ENCODE measurements at places on chromosomes 3 and 15.

DNA sequence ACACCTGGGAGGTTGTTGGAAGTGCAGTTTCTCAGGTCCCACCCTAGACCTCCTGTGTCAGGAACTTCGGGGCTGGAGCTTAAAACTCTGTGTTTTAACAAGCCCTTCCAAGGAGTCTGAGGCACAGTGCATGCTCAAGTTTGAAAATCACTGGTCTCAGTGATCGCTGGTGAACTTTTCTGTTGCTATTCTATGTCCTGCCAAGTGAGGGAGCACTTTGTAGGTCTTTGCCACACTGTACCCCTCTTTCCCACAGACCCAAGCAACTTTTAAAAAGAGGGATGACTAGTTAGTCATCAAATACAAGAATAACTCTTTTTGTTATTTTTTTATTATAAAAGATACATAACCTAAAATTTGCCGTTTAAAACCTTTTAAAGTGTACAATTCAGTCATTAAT lies 133.7 kb downstream of the AGBL1 start:
- DNase-seq, result no peak

DNA sequence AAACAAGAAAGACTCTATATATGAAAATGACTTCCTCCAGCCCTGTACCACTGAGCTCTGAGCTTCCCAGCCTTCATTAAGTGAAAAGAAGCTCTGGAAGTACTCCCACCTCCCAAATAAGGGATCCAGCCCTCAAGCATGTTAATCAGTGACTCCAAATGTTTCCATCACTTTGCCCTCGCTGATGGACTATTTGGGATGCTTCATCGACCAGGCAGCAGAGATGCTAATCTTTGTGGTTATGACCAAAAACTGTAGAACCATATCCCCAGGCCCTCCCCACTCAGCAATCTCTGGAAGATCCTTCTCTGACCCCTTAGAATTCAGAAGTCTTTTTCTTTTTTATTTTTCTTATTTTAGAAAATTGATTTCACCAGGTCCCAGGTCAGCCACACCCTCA lies 2.3 kb upstream of the CTDSPL start:
- no peak for DNase-seq

DNA sequence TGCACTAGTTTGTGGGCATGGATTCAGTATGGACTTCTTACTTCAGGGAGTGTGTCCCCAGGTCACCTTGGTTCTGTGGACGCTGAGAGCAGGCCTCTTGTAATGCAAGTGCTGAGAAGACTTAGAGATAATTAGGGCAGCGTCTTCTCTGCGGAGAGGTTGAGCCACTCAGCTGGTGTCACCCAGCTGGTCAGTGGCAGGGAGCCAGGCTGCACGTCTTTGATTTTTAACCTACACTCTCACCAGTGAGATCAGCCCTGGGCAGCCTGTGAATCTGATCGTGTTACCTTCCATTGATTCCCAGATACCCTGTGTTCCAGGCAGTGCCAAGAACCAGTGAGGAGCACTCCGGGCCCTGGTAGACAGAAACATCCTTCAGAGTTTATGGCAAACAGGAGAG lies 92.6 kb downstream of the SLCO3A1 start:
- DNase-seq, result no peak

DNA sequence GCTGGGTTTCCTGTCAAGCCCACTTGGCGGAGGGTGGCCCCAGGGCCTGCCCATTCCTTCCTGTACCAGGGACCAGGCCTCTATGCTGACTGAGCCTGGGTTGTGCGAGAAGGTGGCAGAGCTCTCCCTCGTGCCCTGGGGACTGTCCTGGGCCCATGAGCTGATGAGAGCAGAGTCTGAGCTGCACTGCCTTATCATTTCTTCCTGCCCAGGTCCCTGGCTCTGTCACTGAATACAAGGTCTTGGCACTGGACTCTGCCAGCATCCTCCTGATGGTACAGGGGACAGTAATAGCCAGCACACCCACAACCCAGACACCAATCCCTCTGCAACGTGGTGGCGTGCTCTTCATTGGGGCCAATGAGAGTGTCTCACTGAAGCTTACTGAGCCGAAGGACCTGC lies 7.5 kb downstream of the MPI start:
- no peak for DNase-seq

DNA sequence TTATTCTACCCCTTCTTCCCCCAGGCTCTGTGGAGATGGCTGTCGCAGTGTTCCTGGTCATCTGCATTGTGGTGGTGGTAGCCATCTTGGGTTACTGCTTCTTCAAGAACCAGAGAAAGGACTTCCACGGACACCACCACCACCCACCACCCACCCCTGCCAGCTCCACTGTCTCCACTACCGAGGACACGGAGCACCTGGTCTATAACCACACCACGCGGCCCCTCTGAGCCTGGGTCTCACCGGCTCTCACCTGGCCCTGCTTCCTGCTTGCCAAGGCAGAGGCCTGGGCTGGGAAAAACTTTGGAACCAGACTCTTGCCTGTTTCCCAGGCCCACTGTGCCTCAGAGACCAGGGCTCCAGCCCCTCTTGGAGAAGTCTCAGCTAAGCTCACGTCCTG lies 12.9 kb downstream of the SPINT1 start:
- DNase-seq, result no peak
